Mammary epithelial cell (primary cell): ENCODE measurements at places on chromosomes 6 and 20. TPM values are rescaled to one million over a fixed set of nuclear protein-coding genes. Genes with fewer than 3 reads are reported as not detected.

The MEI4 gene
- polyA plus RNA-seq = not detected

The BRD2 gene
- 122 TPM for polyA plus RNA-seq

The SPATA2 gene
- polyA plus RNA-seq = 5.6 TPM

The SCAND1 gene
- polyA plus RNA-seq = 17.4 TPM

The TGM3 gene
- polyA plus RNA-seq = not detected

The OPRM1 gene
- not detected for polyA plus RNA-seq

The LGSN gene
- polyA plus RNA-seq = not detected

DNA sequence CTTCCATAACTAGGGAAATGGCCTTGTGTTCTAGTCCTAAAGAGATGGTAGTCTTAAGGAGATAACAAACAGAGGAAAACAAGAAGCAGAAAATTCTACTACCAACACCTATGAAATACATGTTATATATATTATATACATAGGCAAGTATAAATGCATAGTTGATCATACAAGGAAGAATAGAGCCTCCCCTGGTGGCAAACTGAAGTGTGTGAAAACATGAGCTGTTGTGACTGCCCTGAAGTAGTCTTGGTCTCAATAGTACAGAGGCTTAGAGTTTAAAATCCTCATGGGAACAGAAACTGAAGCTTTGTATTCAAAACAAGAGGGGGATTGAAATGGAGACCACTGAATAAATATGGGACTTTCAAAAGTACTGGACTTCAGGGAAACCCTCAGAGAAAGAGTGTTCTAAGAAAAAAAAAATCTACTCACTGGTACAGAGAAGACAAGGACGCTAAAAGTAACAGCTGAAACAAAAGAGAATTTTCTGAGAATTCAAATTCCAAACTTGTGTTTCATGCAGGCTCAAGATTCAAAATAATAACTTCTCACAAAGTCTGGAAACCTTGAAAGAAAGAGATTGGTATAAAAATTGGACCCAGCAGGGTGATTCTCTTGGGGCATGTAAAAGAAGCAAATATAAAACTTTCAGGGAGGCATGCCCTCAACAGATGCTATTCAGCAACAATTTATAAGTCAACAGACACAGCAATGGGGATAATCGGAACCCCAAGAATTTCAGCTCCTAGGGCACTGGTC is 59.7 kb upstream of the SAMD3 start:
- peak; percentile 8 for DNase-seq

DNA sequence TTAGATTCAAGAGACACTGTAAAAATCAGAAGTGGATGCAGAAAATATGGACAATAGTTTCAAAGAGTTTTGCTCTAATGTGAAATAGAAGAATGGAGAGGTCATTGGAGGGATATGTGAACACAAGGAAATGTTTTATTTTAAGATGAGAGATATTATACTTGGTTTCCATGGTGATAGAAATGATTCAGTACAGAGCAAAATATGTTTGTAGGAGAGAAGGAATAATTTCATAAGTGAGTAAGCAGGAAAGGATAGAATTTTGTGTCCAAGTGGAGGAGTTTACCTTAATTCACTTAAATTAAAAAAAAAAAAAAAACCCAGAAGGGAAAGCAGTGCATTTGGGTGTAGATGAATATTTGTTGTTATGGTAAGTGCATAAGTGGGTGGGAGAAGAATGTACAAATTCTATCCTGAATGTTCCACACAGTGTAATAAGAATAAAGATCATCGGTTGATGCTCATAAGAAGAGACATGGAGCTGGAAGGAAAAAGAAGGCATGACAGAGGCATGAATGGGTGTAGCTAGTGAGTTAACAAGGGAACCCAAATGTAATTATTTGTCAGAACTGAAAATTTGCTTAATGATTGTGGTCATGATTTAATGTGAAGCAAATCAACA is 688.9 kb upstream of the GJE1 start:
- DNase-seq = no peak

GRCh38 chr6:55941702-55942101 is 66.3 kb upstream of the BMP5 start:
- DNase-seq = no peak

DNA sequence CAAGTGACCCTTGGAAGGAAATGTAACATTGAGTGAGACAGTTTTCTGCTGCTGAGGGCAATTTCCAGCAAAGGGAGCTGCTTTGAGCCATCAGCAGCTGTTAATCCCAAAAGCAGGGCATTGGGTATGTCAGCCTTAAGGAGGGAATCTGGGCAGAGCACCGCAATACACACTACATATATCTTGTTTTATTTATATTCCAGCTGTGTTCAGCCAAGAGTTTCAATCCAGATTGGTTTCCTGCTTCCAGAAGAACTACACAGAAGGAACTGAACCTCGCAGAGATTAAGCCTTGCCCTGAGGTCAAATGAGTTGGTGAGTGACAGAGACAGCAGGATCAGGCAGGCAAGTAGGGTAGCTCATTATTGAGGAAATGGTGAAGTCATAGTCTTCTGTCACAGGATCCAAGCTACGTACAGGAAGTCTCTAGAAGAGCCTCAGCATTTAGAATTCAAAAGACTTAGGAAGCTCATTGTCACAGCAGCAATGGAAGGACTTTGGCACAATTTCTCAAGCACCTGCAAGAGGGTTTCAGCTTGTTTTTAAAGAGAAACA is 109.9 kb upstream of the HEY2 start:
- no peak for DNase-seq

DNA sequence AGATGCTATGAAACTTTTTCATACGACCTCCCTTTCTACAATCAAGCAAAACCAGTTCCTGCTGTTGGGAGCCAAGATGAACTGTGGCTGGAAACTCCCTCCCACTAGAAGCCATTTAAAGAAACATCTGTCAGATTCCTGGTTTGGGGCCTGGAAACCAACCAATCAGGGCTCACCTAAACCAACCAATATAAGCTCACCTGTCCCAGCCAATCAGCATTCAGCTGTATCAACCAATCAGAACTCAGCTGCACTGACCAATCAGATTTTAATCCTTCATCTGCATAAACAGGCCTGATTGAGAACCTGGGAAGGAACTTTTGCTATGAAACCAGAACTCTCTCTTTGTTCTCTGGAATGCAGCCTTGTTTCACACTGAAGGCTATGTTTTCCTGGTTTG is 42.4 kb downstream of the SNX14 start:
- DNase-seq = no peak

DNA sequence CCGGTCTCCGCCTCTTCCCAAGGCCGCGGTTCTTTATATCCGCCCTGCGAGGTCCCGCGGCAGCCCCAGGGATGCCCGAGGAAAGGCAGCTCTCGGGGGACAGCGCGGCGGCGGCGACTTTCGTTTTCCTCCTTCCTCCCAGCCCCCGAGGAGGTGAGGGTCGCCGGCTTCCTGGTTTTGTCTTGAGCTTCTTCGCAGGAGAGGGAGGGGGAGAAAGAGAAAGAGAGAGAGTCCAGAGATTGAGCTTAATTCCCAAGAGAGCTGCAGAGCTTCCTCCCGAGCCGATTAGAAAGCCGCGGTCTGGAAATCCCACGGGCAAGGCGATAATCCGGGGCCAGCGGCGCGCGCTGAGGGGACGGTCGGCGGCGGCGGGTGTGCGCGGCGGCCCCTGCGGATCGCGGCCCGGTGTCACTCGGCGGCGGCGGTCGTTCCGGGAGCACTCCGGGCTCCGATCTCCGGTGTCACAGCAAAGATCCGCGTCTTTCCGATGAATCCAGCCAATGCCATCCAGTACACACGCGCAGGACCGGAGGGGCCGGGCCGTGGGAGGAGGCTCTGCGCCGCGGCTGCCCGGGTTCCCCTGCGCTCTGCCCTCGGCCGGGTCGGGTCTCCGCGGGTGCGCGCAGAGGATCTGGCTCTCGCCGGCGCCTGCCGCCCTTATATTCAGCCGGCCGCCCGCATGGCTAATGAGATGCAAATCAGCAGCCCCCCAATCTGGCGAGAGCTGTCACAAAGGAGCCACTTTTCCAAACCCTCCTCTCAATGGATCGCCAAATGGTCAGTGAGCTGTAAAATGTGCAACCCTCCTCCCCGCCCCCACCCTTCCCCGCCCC is at the start of gene DLL1:
DLL1 (minus strand) TSS at position 783 of the 833 bp plus-strand sequence. CDS start 939 bp downstream, outside the sequence.
- peak; percentile 72 for DNase-seq

DNA sequence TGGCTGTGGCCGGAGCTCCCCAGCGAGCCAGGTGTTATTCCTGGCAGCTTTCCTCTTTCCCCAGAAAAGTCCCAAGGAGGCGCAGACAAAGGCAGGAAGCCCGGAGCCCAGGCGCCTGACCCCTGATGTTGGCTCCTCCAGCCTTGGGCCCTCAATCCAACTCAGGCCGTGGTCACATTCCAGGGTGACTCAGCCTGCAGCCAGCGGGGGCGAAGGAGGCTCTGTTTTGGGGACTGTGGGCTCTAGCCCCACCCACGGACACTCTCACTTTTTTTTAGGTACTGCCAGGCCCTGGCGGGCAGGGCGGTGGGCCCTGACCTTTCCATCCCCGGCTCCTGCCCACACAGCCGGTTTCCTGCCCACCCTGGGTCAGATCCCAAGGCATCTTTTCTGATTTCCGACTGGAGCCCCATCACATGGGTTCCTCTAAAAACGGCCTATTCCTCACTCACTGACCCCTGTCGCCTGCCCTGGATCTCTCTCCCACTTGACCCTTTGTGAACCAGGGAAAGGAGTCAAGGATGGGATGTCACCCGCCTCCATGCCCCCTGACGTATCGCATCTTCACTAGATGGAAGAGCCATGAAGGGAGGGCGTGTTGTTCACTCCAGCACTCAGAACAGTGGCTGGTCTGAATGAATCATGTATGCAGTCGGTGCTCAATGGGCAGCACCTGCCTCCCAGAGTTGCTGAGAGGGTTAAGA is 5.5 kb downstream of the PTGIS start:
- peak; percentile 61 for DNase-seq

DNA sequence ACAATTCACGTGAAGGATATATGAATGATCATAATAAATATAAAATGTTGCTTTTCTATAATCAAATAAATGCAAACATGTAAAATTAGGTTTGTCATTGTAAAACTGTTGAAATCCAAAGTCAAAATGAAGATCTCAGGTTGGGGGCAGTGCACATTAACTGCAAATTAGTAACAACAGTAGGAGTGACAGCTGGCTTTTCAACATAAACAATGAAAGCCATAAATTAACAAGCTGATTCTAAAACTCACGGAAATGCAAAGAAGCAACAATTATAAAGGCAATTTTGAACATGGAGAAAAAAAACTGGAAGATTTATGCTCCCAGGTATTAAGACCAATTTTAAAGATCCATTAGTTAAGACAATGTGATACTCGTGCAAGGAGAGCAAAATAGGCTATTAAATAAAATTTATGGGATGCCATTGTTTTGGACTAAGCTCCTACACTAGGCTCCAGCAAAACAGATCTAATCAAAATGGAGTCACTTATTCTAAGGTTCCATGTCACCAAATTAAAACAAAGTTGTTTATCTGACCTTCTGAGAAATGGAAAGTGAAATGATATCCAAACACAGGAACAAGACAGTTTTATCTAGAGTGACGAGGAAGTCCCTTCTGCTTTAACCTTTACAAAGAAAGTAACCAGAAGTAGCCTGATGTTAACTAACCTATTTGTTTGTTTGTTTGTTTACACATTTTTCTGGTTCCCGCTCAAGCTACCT is 770.8 kb downstream of the EPHA7 start:
- DNase-seq = no peak

GRCh38 chr6:150640556-150641209 is 41.0 kb downstream of the PLEKHG1 start:
- DNase-seq = no peak
